LNCaP clone FGC (cell line): ENCODE measurements at places on chromosomes 3 and 15.

GRCh38 chr15:66644869-66645268 lies 57.2 kb upstream of the SMAD6 start:
- no peak for DNase-seq

DNA sequence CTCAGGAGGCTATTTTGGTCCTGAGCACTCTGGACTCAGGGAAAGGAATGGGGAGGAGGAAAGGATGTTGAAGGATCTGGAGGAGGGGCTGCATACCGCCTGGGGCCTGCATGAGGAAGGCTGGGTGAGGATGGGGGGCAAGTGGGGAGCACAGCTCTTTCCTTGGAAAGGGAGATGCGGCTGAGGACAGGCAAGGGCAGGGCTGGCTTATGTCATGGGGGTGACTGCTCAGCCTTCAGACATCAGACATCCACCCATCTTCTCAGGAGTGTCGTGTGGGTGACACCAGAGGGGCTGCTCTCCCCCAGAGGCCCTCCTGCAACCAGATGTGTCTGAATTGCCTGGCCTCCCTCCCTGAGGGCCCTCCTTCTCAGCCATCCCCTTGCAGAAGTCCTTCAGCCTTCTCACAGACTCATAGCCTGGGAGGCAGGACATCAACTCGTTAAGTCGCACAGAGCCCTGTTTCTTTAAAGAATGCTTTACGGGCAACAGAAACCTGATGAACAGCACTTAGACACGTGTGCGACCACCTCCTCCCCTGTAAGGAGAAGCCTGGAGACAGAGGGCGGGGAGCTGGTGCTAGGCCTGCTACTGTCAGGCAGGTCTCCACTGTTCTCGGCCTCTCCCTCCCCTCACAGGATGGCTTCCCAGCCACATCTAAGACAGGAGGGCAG lies 252.3 kb downstream of the OCA2 start:
- DNase-seq, result no peak

- no peak for DNase-seq
Measured at GRCh38 chr3:165125836-165126235, 47.5 kb upstream of the SI start.

DNA sequence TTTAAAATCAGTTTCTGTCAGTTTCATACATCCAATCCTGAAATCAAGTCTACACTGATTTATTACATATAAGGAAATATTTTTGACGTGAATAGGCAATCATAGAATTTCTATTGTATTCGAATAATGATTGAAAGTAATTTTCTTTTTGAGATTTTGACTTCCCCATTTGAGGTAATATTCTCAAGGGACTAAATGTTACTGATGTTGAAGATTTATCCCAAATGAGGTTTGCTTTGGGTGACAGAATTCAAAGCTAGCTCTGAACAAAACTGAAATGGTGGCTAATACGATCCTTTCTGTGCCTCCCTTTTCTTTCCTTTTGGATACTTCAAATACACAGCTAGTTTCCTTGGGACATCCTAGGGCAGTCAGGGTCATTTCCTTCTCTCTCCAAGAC lies 12.9 kb upstream of the CNBP start:
- no peak for DNase-seq

DNA sequence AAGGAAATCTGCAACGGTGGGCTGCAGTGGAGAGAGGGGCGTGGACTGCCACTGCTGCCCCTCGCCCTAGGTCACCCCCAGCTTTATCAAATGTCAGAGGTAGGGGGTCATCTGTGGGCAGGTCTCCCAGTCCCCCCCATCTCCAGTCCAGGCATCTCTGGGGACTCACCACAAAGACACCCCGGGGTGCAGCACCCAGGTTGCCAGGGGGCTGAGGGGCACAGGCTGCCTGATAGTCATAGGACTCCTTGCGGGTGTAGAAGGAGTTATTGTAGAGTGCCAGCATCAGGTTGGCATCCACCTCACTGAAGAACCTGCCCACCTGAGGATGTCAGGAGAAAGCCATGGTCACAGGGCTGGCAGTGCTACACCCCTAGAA lies 6.5 kb upstream of the TMEM115 start:
- DNase-seq, result no peak

DNA sequence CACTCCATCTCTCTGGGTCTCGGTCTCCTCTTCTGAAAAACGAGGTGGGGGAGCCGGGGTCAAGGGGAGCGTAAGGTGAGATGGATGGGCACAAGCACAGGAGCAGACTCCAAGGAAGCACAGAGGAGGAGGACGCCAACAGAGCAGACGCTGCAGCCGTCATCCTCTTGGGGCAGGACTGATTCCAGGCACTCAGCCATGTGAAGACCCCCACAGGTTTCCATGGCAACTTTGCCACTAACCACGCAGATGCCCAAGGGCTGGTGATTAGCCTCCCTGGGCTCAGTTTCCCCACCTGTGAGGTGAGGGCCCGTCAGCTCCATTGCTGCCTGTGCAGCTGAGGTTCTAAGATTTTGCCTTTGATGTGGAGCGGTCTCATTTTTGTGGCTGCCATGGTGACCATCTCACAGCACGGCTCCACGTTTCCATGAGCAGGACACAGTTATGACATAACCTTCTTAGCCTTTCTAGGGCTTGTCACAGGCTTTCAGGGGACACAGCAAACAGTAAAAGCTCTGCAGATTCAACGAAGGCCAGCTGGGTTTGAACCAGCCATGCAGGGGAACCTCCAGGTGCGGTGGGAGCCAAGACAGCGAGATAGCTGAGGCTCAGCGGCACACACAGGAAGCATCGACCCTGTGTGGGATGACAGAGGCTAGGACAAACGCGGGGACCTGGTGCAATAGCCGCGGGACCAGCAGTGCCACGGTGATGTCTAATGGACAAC lies 170.3 kb downstream of the NUP210 start:
- DNase-seq, result no peak

DNA sequence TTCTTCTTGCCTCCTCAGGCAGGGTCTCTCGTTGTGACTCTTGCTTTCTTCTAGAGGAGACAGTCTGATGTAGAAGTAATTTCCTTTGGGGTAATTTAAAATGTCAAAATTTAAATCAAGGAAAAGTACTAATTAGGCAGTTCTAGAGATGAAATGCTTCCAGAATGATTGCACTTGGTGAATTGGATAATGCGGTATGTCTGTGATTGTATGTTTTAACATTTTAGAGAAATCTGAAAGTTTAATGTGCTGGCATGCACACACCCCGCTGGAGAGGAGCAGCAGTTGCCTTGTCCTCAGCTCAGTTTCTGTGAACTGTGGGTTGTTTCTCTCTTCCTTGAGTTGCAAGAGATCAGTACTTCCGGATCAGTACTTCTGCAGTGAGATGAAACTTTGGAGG lies 322.9 kb upstream of the CTDSPL start:
- no peak for DNase-seq

DNA sequence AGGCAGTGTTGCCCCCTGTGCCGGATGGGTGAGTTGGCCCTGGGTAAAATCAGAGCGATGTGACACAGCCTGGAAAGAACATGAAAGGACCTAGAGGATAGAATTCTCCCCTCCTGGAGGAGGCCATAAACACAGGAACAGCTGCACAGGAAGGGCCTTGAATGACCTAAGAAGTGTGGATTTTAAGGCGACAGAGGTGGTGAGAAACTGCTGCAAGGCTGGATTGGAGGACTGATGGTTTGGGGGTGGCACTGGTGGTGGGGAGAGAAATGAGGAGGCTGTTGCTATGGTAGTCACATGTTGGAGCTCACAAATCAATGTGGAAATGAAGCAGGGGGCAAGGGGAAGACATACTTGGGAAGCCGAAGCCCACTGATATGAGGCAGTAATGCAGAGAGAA lies 13.8 kb downstream of the XIRP1 start:
- no peak for DNase-seq

- no peak for DNase-seq
Measured at GRCh38 chr3:150899141-150899540, 6.1 kb downstream of the MINDY4B start.

- no peak for DNase-seq
Measured at GRCh38 chr3:171791692-171792076, 18.6 kb downstream of the PLD1 start.

DNA sequence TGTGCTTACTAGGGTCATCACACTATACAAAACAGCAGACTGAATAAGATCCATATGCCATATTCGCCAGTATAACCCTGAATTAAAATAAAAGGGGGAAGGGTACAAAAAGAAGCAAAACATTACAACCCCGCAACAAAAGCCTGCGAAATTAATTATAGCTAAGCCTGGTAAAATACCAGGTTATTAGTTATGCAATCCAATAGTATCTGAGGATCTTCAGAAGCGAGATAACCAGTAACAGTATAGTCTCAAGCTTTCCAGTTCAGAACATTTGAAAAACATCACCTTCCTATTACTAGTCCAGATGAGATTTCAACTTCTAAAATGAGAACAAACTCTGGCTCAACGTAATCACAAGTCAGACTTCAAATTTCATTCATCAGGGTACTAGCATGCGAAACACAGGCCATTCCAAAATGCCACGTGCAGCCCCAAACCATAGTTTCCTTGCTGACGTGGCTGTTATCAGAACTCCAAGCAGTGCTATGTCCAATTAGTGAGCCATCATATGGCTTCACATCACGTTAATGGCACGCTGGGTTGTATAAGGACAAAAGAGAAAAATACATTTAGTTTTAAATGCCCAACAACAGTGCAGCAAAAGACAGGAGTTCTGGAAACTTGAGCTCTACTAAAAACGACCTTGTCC lies 1.1 kb downstream of the SSR3 start:
- no peak for DNase-seq

DNA sequence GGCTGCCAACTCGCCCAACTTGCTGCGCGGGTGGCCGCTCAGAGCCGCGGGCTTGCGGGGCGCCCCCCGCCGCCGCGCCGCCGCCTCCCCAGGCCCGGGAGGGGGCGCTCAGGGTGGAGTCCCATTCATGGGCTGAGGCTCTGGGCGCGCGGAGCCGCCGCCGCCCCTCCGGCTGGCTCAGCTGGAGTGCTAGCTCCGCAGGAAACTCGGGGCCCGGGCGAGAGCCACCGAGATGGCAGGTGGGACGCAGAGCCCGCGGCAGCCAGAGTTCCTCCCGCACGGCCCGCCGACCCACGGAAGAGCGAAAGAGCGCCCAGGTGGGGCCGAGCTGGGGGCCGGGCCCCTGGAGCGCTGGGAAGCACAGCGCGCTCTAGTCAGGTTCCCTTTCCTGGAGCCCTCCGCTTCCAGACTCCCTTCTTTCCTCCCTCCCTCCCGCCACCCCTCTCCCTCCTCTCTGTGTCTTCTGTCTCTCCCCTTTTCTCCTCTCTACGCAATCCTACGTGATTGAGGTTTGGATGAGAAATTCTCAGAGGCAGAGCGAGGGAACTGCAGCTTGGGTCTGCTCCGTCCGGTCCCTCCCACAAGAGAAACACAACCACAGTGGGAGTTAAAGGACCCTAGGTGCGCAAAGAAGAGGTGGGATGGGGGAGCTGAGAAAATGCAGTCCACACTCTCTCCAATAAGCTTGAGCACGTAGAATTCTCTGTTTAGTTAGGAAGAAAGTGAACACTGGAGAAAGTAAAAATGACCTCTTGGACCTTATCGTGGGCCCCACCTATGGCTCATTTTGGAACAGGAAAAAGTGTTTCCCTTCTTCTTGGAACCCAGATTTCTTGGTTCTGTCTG lies 317.3 kb downstream of the FGF12 start:
- no peak for DNase-seq

- DNase-seq, result no peak
Measured at GRCh38 chr3:42375121-42375800, 35.1 kb downstream of the LYZL4 start.
